ENCODE measurements at places on chromosomes 16 and 17.

DNA sequence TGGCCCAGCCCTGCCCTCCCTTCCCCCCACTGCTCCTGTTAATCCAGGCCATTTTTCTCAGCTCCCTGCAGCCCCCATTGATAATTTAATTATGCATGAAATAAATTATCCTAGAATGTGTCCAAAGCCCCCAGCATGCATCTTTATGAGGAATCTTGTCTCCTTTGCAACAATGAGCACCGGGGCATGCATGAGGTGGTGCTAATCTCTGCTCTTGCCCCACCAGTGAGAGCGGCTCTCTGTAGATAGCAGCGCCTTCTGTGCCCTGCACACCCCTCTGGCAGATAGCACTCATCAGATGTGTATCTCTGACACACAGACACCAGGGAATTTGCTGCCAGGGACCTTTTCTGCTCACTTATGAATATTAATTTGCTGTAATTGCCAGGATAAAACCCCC, 140.2 kb upstream of the CDC42EP4 start:
- DNase-seq = no peak

DNA sequence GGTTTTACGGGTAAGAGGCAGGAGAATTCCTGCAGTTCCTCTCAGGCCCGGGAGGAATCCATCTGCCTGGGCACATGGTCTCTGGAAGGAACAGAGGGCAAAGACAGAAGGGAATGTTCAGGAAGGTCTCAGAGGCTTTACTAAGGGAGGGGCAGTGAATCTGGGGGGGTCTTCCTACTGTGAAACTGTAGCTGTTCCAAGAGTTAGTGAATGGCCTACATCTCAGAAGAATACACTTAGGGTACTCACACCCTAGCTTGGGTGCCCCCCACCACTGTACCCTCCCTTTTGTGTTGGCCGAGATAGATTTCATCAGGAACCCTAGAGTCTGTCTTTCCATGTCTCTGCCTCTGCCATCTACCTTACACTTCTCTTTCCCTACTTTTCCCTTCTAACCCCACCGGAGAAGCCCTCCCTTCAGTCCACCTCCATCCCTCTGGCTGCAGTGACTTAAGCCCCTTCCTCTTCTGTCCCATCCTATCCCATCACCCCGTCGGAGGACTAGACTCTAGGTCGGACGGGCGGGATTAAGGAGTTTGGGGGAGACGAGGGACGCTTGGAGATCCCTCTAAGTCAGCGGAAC, 316 bp downstream of the DLG4 start:
- DNase-seq = no peak

GRCh38 chr17:69088643-69089200, 28.0 kb upstream of the ABCA9 start:
- no peak for DNase-seq

- DNase-seq = no peak
Measured at GRCh38 chr17:50845240-50846147, 10.1 kb downstream of the WFIKKN2 start.

DNA sequence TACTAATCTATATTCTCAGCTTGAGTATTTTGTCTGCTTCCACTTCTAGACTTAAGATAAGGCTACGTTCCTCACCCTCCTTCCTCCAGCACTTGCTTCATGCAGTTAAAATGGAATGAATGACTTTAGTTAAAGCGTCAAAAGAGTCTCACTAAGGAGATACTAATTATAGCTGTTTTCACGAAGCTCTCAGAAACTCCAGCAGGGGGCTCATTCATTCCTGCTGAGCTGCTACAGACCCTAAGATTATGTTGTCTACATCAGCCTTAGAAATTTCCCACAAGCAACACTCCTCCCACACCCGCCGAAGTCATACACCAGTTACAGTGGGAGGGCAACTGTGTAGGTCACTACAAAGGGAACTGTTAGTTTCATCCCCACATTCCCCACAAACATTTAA, 57.0 kb upstream of the KIFC3 start:
- no peak for DNase-seq
